ENCODE measurements at places on chromosomes 13 and 19.

DNA sequence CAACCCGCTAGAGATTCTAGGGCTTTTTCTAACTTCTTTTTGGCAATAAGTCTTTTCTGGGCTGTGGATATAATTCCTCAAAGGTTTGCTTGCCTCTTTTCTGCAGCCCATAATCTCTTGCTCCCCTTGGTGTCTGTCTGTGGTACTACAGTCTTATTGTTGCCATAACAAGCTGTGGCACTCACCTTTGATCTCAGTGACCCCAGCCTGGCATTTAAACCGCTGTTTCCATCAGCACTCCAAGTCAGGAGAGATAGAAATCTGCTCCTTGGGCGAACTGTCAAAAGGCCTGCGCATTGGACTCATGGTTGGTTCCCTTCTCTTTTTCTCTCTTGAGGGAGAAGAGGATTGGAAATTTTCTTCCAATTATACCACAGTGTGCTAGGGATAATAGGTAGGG is 14.5 kb upstream of the MPHOSPH8 start:
- no peak for DNase-seq

DNA sequence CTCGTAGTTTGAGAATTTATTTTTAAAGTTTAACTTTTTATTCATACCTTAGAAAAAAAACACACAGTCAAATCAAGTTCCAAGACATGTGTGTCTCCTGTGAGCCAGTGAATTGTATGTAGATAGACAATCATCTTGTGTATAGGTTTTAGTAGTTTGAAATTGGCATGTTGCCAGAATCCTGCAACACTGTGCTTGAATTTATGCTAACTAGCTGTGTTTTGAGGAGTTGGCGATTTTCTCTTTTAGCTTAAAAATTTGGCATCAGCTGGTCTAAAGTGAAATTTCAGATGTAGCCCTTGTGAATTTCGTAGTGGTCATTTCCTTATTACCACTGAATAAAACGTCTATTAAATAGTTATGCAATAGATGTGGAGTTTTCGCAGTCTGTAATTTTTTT is 213.2 kb downstream of the ATP8A2 start:
- no peak for DNase-seq

DNA sequence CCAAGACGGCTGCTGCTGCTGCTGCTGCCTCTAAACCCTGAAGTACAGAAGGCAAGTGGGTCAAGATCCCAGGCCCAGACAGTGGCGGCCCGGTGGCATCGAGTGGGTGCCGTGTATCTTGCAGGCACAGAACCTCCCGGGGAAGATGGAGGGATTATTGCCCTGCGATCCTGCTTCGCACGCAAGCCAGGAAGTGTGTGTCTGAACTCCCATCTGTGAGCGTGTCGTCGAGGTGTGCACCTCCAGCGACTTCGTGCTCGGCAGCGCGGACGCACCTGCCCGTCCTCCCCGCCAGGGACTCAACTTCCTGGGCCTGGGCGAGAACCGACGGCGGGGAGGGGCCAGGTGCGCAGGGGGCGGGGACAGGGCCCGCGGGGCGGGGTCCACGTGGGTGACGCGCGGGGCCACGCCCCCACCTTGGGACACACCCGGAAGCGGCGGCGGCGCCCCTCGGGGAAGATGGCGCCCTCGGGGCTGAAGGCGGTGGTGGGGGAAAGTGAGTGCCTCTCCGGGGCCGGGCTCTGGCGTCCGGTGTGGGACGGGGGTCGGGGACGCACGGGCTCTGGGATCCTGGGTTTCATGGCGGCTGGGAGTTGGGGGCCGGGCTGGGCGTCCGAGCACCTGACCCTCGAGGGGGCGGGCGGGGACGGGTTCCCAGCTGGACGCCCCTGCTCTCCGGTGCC is at the start of gene STXBP2:
TSS of gene STXBP2 (plus strand) at position 420 of the 683 bp plus-strand sequence. CDS start at position 460, 40 bp downstream.
- no peak for DNase-seq

- peak; percentile 72 for DNase-seq
Measured at GRCh38 chr19:3986260-3987041, 1.2 kb upstream of the EEF2 start.

GRCh38 chr13:52713894-52714293 is 25.7 kb downstream of the CNMD start:
- no peak for DNase-seq

DNA sequence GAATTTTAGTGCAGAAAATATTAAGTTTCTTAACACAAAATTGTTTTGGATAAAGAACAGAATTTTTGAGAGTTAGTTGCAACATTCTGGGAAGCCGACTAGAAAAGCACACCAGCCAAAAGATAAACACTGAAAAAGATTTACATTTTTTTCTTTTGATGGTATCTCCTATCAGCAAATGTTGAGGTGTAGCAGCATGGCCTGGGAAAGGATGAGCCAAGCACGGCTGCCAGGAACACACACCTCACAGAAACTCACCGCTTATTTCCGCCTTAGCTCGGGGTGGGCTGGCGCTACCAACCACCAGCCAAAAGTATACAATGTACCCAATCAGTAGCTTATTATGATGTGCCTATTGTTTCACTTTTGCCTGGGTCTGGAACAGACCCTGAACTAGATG is 134.7 kb downstream of the MIPEP start:
- DNase-seq, result no peak

GRCh38 chr19:1259206-1259875 is 9.8 kb upstream of the CIRBP start:
- no peak for DNase-seq

- peak; percentile 97 for DNase-seq
Measured at GRCh38 chr19:53867225-53868090, at the start of gene MYADM. TSS of gene MYADM (plus strand) at chr19:53867883. CDS start at chr19:53873530, 5,647 bp downstream.

- DNase-seq, result no peak
Measured at GRCh38 chr19:55284405-55285058, 735 bp downstream of the BRSK1 start.

GRCh38 chr13:24271601-24272451 is 37.6 kb upstream of the C1QTNF9 start:
- peak; percentile 56 for DNase-seq

- DNase-seq, result no peak
Measured at GRCh38 chr13:46473806-46474205, 79.2 kb upstream of the LRCH1 start.
